Mammary epithelial cell (primary cell): ENCODE measurements at places on chromosomes 4 and X. TPM values are rescaled to one million over a fixed set of nuclear protein-coding genes. Genes with fewer than 3 reads are reported as not detected.

GRCh38 chr4:77599378-77599777 lies 6.2 kb upstream of the CXCL13 start:
- DNase-seq = peak; percentile 42

GRCh38 chr4:143486314-143486713 lies 27.2 kb upstream of the SMARCA5 start:
- peak; percentile 6 for DNase-seq

GRCh38 chr4:41069838-41070237 lies 144.5 kb downstream of the APBB2 start:
- DNase-seq = no peak

DNA sequence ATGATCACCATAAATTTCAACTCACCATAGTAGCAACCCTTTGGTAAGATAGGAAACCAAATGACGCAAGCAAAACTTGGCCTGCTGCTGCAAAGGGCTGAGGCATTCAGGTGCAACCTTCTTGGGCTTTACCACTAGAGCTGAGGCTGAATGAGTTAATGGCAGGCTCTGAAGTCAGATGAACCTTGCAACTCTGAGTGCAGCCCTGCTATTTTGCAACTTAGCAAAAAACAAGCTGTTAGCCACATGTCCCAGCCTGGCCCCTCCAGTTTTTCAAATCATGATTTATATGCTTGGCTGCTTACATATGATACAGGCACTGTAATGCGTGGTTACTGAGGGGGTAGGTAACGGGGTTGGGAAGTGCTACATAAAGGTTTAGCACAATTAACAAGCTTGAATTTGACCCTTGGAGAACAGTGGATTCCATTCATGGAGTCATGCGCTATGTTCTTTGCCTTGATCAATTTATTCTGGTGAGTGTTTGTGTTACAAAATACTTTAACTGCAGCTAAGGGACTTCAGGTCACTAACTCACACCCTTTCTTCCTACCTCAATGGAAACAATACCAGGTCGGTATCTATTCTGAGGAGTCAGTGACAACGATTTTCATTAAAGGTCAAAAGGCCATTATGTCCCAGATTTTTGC lies 80.5 kb upstream of the PPARGC1A start:
- no peak for DNase-seq

UGT2B7 gene
- total RNA-seq = 0.33 TPM

PAPSS1 gene
- 68.5 and 72.8 TPM in 2 replicates for total RNA-seq

- no peak for DNase-seq
Observed at GRCh38 chrX:69813677-69814076, 197.8 kb downstream of the EDA start.

GRCh38 chrX:45667666-45668065 lies 467.0 kb upstream of the DIPK2B start:
- DNase-seq = peak; percentile 8

GRCh38 chr4:155618183-155618838 lies 48.3 kb upstream of the GUCY1A1 start:
- DNase-seq = no peak

SPOCK3 gene
- total RNA-seq = not detected

HTN1 gene
- not detected in 2 replicates for total RNA-seq

CT45A10 gene
- not detected for total RNA-seq

DNA sequence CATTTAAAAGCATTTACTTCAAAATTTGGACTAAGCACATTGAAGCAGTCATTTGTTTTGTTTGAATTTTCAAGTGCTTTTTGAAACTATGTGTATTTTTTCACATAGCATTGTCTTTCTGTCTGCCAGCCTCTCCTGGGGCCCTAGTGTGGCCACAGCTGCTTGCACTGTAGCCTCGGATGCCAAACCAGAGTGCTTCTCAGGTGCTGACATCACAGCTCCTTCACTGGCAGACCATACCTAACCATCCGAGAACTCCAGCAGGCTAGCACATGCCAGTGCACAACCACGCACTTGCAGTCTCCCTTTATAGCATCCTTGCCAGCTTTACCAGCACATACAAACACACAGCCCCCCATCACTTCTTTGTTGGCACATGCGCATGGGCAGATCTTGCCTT lies 1019.7 kb downstream of the STPG2 start:
- no peak for DNase-seq

TAF7L gene
- total RNA-seq = 0.17 TPM

NEIL3 gene
- total RNA-seq = 1.8 and 7.5 TPM in 2 replicates

GRCh38 chr4:185524888-185525863 lies 10.1 kb downstream of the PDLIM3 start:
- DNase-seq = no peak

DNA sequence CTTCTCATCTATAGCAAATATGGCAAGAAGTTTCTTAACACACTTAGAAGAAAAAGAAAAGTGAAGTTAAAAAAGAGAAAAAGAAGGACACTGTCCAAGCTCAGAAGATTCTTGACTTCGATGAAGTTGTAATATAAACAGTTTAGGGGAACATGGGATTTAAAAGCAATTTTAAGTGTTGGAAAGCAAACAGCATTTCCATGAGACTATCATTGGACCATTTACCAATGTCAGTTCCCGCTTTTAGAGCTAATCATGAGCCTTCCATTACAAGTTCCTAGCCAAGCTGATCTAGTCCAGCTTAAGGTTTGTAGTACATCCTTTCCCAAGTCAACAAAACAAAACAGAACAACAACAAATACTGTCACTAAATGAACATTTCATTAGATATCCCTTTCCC lies 45.1 kb upstream of the FGF2 start:
- no peak for DNase-seq

DNA sequence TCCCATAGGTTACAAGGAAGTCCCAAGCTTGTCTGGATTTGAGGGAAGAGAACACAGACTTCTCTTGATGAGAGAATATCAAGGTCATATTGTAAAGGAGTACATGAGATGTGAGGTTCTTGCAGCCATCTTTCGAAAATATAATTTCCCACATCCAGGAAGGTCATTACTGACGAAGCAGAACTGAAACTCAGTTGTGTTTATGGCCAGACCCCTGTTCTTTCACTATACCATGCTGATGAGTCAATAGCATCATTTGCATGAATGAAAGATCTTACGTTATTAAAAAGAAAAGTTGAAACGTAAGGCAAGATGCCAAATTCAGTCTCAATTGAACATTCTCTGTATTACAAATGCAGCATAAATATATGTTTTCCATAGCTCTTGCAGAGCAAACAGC lies 14.2 kb upstream of the CCDC149 start:
- DNase-seq = no peak

DNA sequence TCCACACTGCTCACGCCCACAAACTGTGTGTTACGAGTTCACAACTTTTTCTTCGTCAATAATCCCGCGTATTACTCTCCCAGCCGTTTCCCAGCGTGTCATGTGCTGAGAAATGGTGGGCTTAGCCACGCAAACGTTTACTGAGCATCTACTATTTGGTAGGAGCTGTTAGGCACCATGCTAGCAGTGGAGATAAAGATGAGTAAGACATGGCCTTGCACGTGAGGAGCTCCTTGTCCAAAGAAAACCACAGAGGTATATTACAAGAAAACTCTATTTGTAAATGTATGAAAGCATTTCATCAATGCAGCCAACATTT lies 821 bp upstream of the TMEM128 start:
- DNase-seq = no peak

- DNase-seq = no peak
Observed at GRCh38 chrX:72110051-72110875, 21.5 kb downstream of the RTL5 start.

DNA sequence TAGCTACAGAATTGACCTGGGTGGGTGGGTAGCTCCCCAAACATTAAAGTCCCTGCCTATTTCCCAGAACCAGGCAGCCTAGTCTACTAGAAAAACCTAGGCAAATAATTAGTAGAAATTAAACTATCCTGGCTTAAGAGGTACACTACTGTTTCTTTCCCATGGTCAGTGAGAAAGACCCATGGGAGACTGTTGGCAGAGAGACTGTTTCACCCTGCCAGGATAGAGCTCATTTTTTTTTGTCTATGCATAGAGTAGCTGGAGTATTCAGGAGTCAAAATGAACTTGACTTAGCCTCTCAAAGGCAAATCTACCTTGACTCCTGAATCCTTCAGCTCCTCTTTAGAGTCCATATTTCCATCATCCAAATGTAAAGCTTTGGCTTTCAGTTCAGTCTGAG lies 107.0 kb upstream of the AR start:
- DNase-seq = no peak

DNA sequence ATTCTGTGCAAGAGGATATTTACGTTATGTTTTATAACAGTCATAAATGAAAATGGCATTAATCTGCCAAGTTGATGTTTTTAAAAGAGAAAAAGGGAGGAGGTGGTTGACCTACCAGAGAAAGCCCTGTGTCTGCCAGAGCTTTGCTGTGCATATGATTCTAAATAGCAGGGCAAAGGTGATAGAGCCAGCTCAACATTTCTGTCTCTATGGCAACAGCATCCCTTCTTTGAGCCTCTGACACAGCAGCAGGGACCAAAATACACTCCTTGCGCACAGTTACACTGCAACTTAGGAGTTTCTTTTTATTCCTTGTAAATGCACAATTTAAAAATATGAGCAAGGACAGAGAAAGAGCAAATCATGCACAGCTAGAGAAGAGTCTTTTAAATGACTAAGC lies 133.3 kb upstream of the RAI2 start:
- DNase-seq = no peak

GRCh38 chr4:89134775-89135319 lies 23.5 kb downstream of the TIGD2 start:
- DNase-seq = peak; percentile 71

SMARCA5 gene
- 36.4 and 37.4 TPM in 2 replicates for total RNA-seq

DNA sequence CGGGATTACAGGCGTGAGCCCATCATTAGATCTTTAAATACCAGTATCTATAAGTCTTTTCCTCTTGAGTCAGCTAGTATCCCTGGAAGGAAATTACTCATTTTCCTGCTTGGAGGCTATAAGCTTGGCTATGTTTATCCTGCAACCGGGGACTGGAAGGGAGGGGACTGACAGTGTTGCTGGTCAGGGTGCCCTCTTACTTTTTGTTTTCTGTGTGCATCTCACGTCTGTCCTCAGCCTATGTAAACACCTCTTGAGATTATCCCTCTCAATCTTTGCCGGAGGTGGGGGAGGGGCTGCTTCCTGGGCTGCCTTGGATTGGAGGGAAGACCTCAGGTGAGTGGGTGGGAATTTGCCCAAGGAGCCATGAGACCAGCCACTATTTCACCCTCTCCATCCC lies 37.0 kb downstream of the HTT start:
- no peak for DNase-seq

DNA sequence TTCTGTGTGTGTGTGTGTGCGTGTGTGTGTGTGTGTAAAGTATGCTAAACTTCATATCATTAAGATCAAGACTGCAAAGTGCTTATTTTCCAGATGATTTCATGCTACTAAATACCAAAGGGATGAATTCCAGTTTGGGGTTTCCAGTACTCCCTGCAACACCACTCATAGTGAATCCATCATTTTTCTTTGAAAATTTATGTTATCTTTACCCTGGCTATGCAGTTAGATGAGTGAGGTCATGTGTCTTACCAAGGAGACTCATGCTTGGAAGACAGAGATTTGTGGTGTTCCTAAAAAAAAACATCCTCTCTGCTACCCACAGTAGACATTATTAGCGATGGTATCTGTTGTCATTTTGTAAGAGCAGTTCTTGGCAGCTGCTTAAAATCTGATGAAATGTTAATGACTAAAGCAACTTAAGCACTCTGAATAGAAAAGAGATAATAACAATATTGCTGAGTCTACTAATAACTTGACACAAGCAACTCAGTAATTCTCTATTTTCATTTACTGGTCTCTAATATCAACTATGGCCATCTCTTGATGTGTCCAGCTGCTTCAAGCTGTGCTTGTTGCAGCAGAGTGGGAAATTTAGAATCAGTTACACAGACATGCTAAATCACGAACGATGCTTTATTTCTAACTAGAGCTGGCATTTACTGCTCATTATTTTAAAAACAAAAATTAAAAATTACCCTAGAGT lies 1953.0 kb upstream of the IGFBP7 start:
- DNase-seq = no peak

DNA sequence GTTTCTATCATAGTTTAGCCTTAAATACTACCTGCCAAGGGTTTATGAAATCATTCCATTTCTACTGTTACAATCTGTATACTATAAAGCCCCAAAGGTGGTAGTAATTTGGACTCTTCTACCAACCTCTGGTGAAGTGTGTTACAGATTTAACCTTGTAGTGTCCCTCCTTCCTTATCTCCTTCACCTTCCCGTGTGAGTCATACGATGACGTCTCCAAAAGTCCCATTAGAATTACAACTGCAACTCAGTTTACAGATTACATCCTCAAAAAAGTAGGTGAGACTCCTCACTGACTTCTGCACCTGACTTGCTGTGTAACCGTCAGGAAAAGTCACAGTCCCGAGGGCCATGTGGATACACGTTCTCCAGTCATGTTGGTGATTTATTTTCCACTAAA lies 219.0 kb downstream of the DCTD start:
- DNase-seq = no peak

DNA sequence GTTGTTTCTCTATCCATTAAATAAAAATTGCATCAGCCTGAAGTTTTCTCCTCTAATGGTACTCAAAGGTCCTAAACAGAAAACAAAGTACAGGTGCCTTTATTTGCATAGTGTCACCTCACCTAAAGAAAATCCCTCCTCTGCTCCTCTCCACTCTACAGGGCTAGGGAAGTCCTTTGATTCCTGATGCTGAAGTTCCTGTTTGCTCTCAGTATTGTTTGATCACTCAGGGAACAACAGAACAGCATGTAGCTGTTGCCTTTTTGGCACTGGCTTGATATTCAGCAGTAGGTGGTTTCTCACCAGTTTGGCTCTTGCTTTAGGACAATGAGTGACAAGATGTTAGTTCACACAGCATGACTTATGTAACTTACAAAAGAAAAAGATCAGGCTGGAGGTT lies 156.2 kb upstream of the SLC7A11 start:
- no peak for DNase-seq

DNA sequence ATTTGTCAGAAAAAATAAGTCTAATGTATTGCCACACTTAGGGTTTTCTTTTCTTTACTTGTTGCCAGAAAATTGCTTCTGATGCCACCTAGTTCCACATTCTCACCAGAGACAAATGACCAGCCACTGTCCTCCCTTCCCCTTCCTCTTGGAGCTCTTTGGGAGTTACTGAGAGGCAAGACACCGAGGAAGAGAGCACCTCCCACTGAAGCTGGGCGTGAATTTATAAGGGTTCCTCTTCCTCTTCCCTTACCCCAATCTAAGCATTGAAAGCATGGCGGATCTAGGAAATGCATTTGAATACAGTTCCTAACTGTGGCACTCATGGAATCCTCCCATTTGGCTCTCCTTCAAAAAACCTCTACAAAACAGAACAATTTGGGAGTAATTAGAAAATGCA lies 30.0 kb downstream of the ANXA3 start:
- no peak for DNase-seq

HSFX1 gene
- total RNA-seq = 0.94 and 0.99 TPM in 2 replicates

- no peak for DNase-seq
Observed at GRCh38 chr4:124085561-124086180, 626.9 kb downstream of the ANKRD50 start.

GRCh38 chrX:32155044-32155638 lies 1056.2 kb downstream of the DMD start:
- DNase-seq = no peak

KIAA1210 gene
- under 0.01 TPM for total RNA-seq

DNA sequence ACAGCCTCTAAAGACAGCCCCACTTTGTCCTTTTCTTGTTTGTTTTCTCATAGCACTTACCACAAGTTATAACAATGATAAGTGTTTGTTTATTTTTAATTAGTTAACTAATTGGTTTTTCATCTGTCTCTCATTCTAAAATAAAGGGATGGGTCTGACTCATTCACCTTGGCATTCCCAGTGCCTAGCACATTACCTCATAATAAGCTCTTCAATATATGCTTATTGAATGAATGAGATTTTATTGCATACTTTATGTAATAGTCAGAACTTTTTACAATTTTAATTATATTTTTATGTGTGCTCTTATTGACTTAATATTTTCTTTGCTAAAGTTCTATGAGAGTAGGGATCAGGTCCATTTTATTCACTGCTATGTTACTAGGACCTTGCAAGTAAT lies 22.8 kb upstream of the PRKG2 start:
- DNase-seq = peak; percentile 58
